Globus pallidus (tissue), 1 donor: ENCODE measurements at places on chromosomes 5 and 9.

DNA sequence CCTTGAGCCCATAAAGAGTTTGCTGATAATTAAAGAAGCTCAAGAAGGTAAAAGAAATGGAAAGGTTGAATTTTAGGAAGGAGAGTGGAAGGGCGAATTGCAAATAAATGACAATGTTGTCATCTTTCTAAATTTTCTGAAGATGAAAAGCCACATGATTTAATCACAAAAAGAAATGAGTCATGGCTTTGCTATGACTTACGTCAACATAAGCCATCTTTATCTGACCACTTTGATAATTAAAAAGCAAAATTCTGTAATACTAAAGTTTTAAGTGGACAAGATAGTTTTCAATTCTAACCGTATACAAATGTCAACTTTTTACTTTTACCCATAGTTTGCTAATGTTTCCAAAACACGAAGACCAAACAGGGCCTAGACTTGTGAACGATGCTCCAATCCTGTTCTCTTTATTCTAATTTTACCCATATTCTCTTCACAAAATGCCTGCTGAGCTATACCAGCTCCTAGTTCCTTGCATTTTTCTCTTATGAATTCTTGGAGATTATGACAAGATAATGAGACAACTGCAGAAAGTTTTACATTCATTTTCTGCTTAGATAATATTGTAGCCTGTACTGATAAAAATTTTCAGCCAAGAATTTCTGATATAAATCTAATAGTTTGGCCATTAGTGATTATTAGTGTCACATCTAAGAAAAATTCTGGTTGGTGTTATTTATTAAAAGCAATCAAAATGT, 21.8 kb upstream of the PRUNE2 start:
- no peak for DNase-seq

GRCh38 chr9:110691002-110691549, 22.5 kb downstream of the MUSK start:
- no peak for DNase-seq

GRCh38 chr9:35518225-35518821, 28.4 kb downstream of the RUSC2 start:
- no peak for DNase-seq

DNA sequence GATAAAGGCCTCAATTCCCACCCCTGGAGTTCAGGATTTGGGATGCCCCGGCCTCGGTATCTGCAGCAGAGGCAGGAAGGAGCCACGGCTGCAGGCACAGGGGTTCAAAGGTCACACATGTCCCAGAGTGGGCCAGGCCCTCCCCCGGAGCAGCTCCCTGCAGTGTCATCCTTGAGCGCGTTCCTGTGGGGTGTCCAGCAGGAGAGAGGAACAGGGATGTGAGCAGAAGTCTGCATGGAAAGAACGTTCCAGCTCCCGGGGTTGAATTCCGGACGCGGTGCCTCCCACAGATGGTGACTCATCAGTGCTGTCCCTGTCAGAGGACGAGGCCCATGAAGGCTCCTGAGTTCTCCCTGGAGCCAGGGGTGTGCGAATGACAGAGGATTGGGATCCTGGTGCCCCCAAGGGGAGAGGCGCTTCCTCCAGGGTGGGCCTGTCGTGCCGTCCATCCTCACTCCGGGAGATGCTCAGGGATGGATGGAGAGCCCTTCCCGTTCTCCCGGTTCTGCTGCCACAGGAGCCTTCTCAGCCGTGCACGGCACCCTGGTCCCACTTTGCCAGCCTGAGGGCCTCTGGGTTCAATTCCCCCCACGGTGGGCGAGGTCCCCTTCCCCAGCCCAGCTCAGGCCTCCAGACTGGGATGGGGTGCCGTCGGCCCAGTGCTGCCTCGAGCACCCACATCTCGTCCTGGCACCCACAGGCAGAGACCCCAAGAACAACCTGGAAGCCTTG, 3.1 kb downstream of the LCN1 start:
- no peak for DNase-seq

DNA sequence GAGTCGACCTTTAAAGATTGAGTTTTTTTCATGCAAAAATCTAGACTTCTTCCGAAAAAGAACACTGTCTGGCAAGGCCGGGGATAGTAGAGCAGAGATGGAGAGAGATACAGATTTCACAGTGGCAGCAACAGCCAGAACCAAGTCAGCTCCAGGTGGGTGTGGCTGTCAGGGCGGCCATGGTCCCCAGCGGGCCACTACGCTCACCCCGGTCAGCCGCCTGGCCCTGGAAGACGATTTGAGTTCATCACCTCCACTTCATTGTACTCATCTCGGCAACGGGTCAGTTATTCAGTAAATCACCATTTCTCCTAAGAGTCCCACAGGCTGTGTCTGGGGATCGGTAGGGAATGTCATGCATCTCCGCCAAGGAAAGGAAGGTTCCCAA, 53.0 kb downstream of the ZNF354C start:
- DNase-seq, result no peak

GRCh38 chr5:93594591-93595419, 11.8 kb downstream of the NR2F1 start:
- no peak for DNase-seq

DNA sequence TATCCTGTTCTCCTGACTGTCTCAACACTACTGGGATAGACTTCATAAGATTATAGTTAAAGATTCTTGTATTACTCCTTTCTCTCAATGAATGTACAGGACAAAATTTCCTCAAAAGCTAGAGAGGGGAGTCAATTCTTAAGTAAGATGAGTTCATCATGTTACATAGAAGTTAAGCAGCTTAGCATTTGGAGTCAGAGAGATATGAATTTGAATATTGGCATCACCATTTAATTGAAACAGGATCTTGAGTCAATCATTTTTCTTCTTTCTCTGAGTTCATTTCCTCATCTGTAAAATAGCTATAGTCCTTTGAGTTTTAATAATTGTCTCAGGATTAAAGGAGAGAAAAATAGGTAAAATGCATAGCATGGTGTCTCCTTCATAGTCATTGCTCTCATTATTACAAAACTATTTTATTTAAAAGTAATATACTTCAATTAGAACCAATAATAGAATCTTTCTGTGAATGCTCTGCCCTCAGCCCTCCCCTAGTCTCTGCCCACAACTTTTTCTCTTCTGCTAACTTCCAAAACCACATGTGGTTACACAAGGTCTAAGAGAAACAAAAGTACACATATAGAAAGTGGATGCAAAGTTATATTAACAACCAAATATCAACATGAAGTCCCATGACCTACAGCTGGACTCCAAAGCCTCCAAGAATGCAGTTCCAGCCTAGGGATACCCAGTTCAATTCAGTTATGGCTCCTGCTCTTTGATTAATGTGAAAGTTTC, 265.6 kb downstream of the TLE1 start:
- DNase-seq, result no peak

DNA sequence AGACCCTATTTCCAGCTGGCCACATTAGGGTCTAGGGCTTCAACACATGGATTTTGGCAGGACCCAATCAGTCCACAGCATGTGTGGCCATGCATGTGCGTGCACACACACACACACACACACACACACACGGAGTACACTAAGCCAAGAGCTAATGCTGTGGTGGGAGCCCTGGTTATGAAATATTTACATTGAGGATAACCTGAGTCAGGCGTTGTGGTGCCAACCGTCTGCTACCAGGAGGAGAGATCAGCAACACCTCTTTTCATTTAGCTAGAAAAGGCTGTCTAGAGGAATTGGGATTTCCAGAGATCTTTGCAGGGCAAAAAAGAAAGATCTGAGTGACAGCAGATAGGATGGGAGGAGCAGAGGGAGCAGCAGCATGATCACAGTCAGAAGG, 141.5 kb downstream of the TRPM3 start:
- no peak for DNase-seq

DNA sequence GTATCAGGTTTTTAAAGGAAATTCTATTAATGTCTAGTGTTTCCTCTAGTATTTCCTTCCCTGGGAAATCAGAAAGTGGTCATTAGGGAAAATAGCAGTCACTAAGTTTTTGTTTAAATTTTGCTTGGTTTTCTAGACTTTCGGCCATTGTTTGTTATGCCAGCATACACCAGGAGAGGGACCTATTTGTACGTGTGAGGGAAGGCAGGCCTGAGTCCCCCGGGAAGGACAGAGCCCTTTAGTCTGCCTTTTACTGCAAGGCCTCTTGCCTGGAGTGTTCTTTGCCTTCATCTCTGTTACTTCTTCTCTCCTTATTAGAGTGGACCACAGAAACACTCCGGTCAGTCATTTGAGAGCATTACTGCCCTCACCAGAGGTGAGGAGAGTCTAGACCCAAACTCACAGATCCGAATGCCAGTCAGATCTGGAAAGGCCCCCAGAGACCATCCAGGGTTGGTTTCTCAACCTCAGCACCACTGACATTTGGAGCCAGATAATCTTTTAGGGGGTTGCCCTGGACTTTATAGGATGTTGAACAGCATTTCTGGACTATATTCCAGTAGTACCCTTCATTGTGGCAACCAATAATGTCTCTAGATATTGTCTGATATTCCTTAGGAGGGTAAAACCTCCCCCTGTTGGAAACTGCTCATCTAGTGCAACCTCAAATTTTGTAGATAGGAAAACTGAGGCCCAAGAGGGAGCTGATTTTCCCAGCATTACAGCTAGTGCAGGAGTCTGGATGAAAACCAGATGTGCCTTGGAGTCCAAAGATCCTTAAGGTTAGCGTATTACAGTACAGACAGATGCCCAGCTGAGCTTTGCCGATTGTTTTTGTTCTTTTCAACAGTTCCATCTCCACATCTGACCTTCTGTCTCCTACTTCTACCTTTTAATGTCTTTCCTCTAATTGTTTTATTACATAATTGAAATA, 93.0 kb upstream of the NIPAL4 start:
- DNase-seq, result peak; percentile 53

GRCh38 chr5:175120412-175120811, 323.6 kb downstream of the DRD1 start:
- no peak for DNase-seq

- no peak for DNase-seq
These were observed 22.8 kb downstream of the RGS3 start for GRCh38 chr9:113486327-113486726.
